ENCODE measurements at places on chromosomes 2 and 18. TPM values are rescaled to one million over a fixed set of nuclear protein-coding genes. Genes with fewer than 3 reads are reported as not detected.
A peak's percentile ranks its signal among the peaks of the same experiment; 100 is the strongest.

Gene FRZB
- total RNA-seq: 0.32 TPM

Gene SPHKAP
- not detected for total RNA-seq

Gene IL1RN
- total RNA-seq: 871 TPM

DNA sequence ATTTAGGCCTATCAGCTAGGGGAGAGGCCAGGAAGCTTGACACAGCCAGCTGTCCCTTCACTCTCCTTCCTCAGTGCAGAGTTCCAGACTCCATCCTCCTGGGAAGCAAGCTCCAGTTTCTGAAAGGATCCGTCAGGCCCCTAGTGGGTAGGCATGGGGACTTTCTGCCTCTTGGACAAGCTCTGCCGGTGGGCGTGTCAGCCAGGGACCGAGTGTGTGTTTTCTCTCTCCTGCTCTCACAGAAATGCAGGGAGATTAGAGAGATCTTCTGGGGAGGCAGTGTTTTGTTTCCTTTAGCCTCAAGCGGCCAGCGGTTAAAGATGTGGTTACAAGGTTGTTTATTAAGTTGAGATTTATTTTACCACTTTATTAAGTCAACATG is 29.9 kb upstream of the OTOS start:
- ATAC-seq: no peak

DNA sequence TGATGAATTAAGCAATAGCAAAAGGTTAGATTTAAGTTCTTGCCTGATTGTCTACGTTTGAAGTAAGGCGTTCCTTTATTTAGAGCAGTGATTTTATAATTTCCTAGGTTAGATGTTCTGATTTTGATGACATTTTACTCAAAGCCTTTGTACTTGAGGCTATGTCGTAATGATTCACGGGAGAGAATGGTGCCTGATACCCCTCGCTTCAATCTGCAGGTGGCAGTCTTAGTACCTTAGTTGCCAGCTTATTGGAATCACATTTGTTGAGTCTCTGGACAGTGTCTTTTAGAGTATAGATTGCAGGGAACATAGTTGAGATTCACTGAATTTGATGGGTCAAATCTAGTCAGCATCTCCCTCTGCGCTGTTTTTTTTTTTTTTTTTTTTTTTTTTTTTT is 89.5 kb downstream of the BIRC6 start:
- no peak for ATAC-seq

DNA sequence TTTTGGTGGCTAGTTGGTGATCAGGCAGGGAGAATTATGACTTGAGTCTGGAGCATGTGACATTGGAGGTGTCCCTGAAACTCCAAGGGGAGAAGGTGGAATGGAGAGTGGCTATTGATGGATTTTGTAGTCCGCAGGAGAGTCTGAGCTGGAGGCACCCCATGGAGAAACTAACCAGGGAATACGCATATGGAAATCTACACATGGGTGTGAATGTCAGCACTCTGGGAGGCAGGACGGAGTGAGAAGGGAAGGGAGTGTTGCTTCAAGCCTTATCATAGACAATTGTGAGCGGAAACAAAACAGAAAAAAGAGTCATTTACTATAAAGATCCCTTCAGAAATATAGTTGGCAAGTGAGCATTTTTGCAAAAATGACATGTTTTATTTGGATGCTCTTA is 667 bp upstream of the SCYGR4 start:
- no peak for ATAC-seq

- no peak for ATAC-seq
These were observed 207.5 kb upstream of the ST6GAL2 start for GRCh38 chr2:107093426-107093957.

- ATAC-seq: no peak
These were observed 588 bp downstream of the TMEM214 start for GRCh38 chr2:27033253-27033852.

- no peak for ATAC-seq
These were observed 158.6 kb downstream of the CDH2 start for GRCh38 chr18:28018351-28018750.

DNA sequence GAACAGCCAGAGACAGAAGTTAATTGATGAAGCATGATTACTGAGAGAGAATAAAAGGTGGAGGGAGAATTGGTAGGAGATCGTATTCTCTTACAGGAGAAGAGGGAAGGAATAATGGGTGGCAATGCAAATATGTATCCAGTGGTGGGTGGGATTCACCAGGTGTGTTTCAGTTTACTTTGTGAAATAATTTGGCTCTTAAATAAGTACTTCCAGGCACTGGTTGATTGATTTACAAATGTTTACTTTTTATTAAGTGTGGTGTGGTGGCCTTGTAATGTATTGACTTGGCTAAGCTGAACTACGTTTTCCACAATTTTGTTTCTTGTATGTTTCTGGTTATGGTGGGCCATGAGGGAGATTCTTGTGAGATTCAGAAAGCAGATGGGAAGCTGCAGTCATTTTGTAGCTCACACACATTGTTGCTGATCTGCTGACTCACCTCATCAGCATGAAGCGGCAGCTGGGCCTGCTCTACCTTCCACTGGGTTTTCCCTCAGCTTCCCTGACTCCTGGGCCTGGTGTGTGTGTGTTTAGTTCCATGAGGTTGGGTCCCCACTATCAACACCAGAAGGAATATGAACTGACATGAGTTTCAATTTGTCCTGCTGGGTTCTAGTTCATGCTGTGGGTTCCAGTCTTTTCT is 32.6 kb downstream of the MYL12B start:
- no peak for ATAC-seq

DNA sequence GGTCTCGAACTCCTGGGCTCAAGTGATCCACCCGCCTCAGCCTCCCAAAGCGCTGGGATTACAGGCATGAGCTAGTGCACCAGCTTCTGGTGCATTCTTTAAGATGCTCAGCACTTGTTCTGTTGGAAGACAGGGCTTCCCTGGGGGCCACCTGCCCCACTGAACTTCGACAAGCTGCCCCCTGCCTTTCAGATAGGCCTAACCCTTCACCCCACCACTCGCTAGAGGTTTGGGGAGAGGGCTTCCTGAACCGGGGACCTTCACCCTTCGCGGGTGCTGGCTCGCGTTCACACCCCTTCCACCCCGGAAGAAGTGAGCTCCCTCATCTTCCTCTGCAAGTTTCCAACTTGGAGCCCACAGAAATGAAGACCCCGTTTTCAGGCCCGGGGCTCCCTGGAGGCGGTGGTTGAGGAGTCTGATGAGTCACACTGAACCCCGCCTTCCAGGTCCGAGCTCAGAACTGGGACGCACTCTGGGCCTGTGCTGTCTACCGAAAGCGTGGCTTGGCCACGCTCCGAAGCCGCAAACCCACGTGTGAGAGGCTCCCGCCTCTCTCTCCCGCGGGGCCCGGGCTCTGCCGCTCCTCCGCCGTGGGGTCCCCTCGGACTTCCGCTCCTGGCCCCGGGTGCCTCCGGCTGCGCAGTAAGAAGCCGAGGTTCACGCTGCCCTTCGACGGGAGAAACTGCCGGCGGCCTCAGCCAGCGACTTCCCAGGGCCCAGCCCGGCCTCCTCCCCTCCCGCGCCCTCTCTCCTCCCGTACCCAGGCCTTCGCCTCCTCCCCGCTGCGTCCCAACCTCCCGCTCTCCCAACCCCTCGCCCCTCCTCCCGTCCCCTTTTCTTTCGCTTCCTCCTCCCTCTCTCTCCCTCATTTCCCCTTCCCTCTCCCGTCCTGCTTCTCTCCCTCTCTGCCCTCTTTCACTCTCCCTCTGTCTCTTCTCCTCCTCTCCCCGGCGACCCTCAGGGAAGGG is 47.5 kb upstream of the SP3 start:
- peak; percentile 83 for ATAC-seq

DNA sequence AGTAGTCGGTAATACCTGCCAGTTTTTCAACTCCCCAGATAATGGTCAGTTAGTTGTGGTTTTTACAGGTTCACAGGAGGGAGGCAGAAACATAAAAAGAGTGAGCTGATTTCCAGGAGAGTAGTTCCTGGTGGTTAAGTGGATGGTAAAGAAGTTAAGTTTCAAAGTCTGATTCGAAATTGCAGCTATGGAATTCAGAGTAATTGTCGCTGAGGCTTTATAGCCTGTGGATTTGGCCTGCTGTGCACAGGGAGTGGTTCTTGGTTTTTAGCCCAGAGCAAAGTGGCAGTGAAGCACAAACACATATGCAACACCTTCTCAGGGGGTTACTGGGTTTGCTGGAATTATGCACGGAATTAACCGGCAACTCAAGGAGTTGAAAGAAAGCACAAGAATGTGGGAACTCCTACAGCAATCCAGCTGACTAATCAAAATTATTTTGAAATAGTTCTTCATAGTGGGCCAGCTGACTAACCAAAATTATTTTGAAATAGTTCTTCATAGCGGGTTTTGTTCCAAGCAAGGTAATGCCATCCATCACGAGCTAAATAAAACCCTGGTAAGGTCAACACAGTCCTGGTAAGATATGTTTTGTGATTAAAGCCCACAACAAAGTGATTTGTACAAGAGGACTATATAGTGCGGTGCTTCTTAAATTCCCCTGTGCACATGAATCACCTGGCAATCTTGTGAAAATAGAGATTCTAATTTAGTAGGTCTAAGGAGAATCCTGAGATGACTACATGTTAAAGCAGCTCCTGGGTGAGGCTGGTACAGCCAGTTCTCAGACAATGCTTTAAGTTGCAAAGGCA is 94.4 kb downstream of the SGPP2 start:
- peak; percentile 91 for ATAC-seq

DNA sequence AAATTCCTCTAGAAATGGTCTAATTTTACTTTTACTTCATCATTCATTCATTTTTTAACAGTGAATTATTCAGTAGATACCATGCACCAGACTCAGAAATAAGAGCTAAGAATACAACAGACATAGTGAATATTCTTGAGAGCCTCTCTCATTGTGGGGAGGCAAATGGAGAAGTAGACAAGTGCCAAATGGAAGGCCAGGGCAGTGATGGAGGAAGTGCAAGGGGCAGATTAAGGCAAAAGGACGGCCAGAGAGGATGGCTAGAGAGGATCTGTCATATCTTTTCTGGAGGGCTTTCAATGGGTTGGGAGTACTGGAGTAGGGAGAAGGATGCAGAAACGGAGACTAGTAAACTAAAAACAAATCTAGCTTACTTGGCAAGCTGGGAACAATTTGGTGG is 19.0 kb upstream of the RMDN2 start:
- ATAC-seq: no peak

DNA sequence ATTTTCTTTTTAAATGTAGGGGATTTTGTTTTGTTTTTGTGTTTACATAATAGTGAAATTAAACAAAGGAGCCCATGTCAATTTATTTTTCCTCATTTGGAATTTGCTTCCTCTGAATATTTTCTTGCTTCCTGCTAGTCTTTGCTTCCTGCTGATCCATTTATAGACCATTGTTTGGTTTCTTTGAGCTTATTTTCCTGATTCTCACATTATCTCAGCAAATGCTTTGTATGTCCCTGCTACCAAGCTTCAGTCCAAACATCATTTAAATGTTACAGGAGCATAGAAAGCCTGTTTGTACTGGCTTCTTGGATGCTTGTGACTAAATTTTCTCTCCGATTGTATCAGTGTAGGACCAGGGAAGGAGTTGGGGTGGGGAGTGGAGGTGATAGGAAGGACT is 127.3 kb upstream of the IL1R2 start:
- no peak for ATAC-seq

- no peak for ATAC-seq
These were observed 11.6 kb upstream of the SCN2A start for GRCh38 chr2:165227571-165227970.

- ATAC-seq: no peak
These were observed 25.0 kb upstream of the PHLPP1 start for GRCh38 chr18:62690236-62690815.
